Activated naive CD4-positive, alpha-beta T cell treated with anti-CD3 and anti-CD28 coated beads for 36 hours (primary cell): ENCODE measurements at places on chromosomes 6 and 20. TPM values are rescaled to one million over a fixed set of nuclear protein-coding genes. Genes with fewer than 3 reads are reported as not detected.

The FAXC gene
- total RNA-seq, result not detected

The TINAG gene
- total RNA-seq, result not detected

The ERMARD gene
- 22.8 TPM for total RNA-seq

The TTLL9 gene
- total RNA-seq, result not detected

The OCSTAMP gene
- not detected for total RNA-seq

The TBC1D20 gene
- 16.2 TPM for total RNA-seq

The TPD52L1 gene
- total RNA-seq, result 5.7 TPM

The RGS17 gene
- not detected for total RNA-seq

The SLC22A2 gene
- not detected for total RNA-seq

The NPEPL1 gene
- total RNA-seq, result 14.3 TPM

The CLPSL1 gene
- total RNA-seq, result not detected

The OVOL2 gene
- not detected for total RNA-seq

The RNF39 gene
- not detected for total RNA-seq

The ZNF311 gene
- 0.57 TPM for total RNA-seq

The SPAG4 gene
- total RNA-seq, result 3.6 TPM

The SPINT4 gene
- not detected for total RNA-seq

The RAD21L1 gene
- total RNA-seq, result not detected

The FANCE gene
- total RNA-seq, result 16.3 TPM

The ULBP1 gene
- total RNA-seq, result 2.8 TPM

The MYH7B gene
- total RNA-seq, result 0.20 TPM

The CEP250 gene
- 46.9 TPM for total RNA-seq
